Articular chondrocyte of knee joint (primary cell): ENCODE measurements at places on chromosomes 12 and 14. TPM values are rescaled to one million over a fixed set of nuclear protein-coding genes. Genes with fewer than 3 reads are reported as not detected.

The CMKLR1 gene
- total RNA-seq, result 68.3 and 121 TPM in 2 replicates

The TCL1A gene
- not detected in 2 replicates for total RNA-seq

The IL31 gene
- total RNA-seq, result not detected in 2 replicates

The TDRD9 gene
- 2.7 and 4.6 TPM in 2 replicates for total RNA-seq

The SLC25A47 gene
- total RNA-seq, result not detected in 2 replicates

The SMCO2 gene
- total RNA-seq, result 0.43 and 1.6 TPM in 2 replicates

The LRP1-AS gene
- not detected in 2 replicates for total RNA-seq

The MOK gene
- 21.9 and 22.3 TPM in 2 replicates for total RNA-seq

The TAS2R7 gene
- 0.22 TPM in 1 of 2 replicates, not detected in the other for total RNA-seq

The CAPZA3 gene
- total RNA-seq, result not detected in 2 replicates

The NDUFA12 gene
- total RNA-seq, result 88.1 and 93.3 TPM in 2 replicates

The COX6A1 gene
- 265 and 266 TPM in 2 replicates for total RNA-seq

The CLEC4D gene
- total RNA-seq, result not detected in 2 replicates

The WDHD1 gene
- total RNA-seq, result 9.8 and 14.3 TPM in 2 replicates

The SLC6A15 gene
- 0.11 and 0.13 TPM in 2 replicates for total RNA-seq

The FOXN4 gene
- not detected in 2 replicates for total RNA-seq

The CD163 gene
- not detected in 2 replicates for total RNA-seq

The RIMBP2 gene
- total RNA-seq, result 0.86 and 0.91 TPM in 2 replicates

The ATL1 gene
- 15.0 and 16.4 TPM in 2 replicates for total RNA-seq

The SPPL3 gene
- total RNA-seq, result 11.6 and 13.7 TPM in 2 replicates

The GALNT9 gene
- total RNA-seq, result 1.4 and 2.4 TPM in 2 replicates

The KRT73 gene
- not detected in 2 replicates for total RNA-seq

The C14orf39 gene
- 0.86 and 1.4 TPM in 2 replicates for total RNA-seq
